Iris pigment epithelial cell (primary cell): ENCODE measurements at places on chromosomes 5 and 9.
A peak's percentile ranks its signal among the peaks of the same experiment; 100 is the strongest.

DNA sequence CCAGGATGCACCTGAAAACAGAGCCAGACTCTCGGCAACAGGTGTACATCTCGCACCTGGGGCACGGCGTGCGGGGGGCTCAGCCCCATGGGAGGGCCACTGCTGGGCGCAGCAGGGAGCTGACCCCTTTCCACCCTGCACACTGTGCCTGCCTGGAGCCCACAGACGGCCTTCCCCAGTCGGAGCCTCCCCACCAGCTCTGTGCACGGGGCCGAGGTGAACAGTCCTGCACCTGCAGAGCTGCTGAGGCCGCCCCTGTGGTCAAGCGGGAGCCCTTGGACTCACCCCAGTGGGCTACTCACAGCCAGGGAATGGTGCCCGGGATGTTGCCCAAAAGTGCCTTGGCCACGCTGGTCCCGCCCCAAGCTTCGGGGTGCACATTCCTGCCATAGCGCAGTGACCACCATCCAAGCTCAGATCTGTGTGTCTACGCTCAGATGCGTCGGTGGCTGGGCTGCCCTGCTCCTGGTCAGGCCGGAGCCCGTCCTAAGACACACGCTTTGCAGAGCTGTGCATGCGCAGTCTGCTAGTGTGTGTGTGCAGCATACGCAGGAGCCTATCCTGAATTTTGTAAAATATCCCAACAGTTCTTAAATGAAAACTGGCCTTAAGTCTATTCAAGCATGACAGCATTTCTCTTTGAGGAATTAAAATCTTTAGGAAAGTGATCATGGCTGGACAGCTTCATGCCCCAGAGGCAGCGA, 8.4 kb upstream of the EXOC3 start:
- no peak for DNase-seq

GRCh38 chr5:117473165-117473564, 898.5 kb upstream of the SEMA6A start:
- no peak for DNase-seq

DNA sequence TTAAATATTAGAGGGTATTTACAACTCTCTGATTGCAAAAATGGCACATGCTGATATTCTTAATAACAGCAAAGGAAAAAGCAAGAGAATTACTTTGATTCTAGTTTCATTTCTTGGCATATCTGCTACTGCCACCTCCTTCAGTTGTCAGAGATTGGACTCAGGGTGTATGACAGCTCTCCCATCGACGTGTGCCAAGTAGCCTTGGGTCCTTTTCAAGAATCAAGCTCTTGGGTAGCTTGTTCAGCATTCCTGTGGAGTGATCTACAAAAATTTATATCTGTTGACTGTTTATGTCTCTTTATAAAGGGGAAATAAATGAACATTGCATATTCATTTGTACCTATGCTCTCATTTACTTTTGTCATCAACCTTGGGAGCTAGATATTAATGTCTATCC, 315.6 kb downstream of the PRR16 start:
- DNase-seq = peak; percentile 61

DNA sequence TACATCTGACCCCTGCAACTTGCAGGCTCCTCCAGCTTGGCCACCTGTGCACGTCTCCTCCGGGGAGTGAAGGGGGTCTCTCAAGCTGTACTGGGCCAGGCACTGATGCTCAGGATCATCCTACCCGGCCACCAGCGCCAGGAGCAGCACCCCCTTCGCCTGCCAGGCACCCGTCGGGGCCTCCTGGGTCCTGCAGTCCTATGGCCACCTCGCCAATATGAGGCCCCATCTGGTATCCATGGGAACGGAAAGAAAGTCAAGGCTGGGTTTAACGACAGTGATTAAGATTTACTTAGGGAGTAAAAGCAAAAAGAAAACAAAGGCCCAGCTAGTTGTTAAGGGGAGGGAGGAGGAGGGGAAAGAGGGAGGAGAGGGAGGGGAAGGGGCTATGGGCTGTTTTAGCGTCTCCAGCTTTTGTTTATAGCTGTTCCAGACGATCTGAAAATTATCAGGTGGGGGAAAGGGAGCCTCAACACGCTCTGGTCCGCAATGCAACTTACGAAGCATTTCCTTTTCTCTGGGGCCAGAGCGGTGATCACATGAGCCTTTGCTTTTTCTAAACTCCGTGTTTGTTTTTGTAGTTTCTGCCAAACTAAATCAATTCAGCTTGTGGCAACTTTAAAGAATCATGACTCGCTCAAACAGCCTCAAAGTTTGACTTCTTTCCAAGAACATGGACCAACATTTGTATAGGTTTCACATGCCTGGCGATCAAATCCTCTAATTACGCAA, 132.4 kb downstream of the ROR2 start:
- DNase-seq = peak; percentile 87

DNA sequence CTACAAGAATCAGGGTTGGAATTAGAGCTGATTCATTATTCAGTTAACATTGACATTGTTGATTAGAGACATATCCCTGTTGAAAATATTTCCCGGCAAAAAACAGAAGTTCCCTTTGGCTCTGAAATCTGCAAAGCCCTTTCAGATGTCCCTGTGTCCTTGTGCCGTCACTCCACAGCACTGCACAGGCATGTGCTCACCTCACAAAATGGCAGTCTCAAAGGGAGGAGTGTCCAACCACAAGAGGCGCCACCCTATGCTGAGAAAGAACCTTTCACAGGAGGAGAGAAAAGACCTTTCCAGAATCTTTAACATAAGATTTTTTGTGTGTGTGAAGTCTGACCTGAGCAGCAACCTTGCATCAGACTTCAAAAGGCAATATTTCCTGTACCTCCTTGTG, 112.8 kb upstream of the PRSS3 start:
- no peak for DNase-seq

- DNase-seq = no peak
These were observed 50.8 kb downstream of the SAXO1 start for GRCh38 chr9:18982262-18982620.

- peak; percentile 36 for DNase-seq
These were observed 1.3 kb downstream of the EEIG1 start for GRCh38 chr9:127979333-127980059.

DNA sequence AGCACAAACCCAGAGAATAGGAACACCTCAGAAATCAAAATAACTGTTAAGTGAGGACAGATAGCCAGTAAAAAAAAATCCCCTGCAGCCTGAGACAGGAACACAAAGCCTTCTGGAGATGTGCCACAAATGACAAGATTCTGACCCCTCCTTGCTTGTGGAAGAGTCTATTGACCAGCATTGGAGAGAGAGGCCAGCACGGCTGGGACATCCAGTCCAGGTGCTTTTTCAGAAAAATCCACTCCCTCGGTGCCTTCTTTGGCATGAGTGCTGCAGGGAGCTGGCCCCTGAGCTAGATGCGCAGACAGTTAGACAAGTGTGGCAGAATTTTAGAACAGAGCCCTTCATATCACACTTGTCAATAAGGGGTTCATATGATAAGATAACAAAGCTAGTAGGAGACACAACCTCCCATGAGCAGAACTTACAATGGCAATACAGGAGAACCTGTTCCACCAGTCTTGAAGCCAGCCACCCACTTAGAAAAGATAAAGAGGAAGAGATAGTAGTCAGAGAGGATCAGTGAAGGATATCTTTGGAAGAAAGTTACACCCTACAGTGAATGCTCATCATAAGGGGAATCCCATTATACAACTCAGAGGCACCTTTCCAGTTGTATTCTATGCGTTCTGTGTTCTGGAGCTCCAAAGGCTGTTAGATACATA, 298.4 kb downstream of the TLE1 start:
- DNase-seq = no peak

DNA sequence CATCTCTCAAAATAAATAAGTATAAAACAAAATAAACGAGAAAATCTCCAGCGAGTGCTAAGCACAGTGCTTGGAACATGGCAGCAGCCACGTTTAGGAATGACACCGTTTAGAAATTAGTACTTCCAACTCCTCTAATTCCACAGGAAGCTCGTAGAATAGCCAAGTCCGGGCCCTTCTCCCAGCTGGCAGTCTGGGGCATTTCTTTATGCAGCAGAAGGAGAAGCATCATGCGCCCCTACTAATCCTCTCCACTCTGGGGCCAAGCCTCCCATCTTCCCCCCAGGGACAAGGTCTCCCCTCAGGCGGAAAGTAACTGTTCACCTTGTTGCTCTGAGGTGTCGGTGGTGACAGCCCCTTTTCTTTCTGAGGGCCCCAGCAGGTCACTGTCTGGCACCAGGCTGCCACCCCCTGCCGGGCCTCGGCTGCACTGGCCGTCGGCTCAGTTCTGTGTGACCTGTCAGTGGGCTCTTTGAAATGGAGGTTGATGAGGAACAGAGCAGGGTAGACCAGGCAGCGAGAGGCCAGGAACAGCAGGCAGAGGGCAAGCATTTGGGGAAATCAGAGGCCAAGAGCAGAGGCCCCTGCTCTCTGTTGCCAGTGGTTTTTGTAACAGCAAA, 113.5 kb upstream of the WWC1 start:
- no peak for DNase-seq

GRCh38 chr9:89844075-89844474, 239.3 kb downstream of the GADD45G start:
- DNase-seq = no peak

- peak; percentile 45 for DNase-seq
These were observed 39.4 kb upstream of the RPL26L1 start for GRCh38 chr5:172919525-172920446.

DNA sequence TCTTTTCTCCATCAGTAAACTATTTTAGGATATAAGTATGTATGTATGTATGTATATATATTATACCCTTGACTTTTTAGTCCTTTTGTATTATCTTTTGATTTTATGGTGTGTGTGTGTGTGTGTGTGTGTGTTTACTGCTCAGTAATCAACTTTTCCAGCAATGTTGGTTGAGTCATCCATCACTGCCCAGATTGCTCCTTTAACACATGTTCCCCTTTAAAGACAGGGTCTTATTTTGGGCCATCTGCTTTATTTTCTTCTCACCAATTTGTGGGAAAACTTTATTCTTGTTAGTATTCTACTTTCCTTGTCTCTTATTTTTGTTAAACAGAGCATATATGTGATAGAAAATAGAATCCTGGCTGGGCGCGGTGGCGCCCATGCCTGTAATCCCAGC, 28.1 kb downstream of the ANKRD33B start:
- peak; percentile 52 for DNase-seq

- no peak for DNase-seq
These were observed 14.3 kb upstream of the RANBP6 start for GRCh38 chr9:6029604-6030274.

DNA sequence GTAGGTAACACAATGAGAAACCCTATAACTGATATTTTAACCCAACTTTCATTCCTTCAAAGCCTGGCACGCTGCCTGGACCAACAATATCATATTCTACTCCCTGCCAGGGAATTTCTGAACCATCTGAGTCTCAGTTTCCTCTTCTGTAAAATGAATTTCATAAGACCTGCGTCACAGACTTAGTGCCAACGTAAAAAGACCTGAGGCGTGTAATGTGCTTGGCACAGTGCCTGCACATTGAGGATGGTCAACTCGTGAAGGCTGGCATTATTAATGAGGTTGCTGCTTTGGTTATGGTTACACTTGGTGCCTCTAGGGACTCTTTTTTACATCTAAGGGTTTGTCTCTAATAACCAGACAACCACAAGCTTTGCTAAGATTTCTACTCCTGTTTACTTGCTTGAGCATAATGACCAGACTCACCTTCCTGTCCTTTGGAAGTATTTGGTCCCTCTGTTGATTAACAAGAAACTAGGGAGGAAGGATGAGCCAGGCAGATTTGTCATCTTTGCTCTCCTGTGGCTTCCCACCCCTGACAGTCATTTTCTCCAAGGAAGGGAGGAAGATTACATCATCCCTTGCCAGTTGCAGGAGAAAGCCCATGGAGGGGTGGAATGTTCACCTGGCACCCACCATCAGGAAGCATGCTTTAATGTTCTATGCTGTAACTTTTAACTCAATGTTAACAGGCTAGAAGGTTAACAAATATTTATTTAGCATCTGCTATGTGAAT, 79.0 kb downstream of the PAPPA start:
- DNase-seq = peak; percentile 39

GRCh38 chr9:108325406-108325805, 530.4 kb downstream of the ACTL7B start:
- no peak for DNase-seq
